ENCODE measurements at places on chromosomes 1 and 21. TPM values are rescaled to one million over a fixed set of nuclear protein-coding genes. Genes with fewer than 3 reads are reported as not detected.

The NECTIN4 gene
- total RNA-seq: 0.12 TPM

The DDAH1 gene
- total RNA-seq: 93.0 TPM

The CASQ1 gene
- 0.25 TPM for total RNA-seq

DNA sequence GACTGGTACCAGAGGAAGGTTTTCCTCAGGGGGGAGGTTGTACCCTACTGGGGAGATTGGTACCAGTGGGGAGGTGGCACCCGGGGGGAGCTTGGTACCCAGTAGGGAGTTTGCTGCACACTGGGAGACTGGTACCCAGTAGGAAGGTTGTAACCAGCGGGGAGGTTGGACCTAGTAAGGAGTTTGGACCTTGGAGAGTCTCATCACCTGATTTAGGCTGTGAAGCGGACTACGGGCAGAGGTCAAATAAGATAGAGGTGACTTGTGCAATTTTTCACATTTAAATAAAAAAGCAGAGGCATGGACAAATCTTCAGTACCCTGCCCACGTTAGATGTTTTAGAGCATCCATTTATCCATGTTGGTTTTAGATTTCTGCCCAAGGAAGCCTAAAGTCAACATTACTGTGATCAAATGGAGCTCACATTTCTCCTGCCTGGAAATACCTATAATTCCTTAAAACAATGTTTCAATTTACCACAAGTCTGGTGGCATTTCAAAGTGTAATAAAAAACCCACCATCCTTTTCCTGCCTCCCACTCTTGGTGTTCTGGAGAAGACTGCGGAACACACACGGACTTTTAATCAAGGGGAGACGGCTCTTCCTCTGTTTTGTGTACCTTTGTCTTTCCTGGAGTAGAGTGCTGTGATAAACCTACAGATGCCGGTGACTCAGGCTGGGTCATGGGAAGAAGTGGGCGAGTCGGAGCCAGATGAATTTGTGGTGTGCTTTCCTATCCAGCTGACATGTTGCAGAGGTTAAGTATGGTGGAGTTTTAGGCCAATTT, 36.2 kb upstream of the MRPS6 start:
- DNase-seq: no peak

DNA sequence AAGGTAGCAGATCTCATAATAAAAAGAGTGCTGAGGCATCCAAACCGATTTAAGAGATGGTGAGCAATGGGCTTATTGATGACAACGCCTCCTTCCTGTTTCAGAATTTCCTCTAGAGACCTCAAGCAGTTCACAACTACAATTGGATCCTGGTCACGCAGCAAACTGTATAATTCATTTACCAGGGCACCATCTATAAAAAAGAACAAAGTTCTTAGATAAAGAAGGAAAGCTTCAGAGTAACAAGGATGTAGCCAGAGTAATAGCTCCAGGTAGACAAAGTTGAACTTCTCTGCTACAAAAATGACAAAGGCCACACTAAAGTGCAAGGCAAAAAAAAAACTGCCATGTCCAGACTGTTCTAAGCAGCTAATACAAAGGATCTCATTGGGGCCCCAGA, 3.4 kb downstream of the AP4B1 start:
- no peak for DNase-seq

DNA sequence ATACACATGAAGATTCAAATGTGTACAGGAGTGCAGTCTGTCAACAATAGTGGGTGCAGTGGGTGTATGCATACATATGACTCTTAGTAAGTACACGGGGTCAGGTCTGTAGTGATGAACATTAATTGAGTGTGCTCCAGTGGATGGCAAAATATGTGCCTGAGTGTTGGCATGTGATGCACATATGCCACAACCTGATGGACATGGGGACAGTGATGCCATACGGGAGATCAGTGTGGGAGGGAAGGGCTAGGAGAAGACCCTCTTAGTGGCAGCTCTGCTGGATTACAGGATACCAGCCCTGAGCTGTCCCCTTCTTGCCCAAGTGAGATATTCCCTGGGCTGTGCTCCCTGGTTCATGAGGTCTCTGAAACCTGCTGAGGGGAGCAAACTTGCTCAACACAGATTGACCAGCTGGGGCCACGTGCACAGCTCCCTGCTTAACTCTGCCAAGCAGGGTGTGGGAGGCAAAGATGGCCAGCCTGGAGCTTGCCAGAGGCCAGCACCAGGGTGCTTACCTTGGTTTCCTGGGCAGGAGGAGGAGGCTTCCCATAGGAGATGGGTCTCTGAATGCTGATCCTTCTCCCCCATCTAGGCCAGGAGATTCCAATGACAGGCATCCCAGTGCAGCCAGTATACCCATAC, 2.2 kb downstream of the SHISA4 start:
- DNase-seq: no peak

DNA sequence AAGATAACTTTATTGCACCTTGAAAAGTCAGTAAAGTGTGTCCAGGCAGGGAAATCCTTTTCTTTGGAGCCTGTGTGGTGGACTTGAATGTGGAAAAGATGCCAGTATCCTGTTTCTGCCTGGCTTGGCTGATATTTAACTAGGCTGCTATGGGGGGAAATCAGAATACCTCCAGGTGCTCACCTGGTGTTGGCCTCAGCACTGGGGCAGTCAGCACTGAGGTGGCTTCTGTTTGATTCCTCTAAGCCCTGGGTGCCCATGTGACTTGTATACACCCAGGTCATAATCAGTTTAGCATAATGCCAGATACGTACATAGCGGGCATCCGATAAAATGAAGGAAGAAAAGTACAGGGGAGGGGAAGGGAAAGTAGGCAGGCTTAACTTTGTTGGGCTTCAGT, 7.2 kb downstream of the PHGDH start:
- no peak for DNase-seq

GRCh38 chr1:160578525-160579191, 638 bp downstream of the CD84 start:
- DNase-seq: no peak

- no peak for DNase-seq
Measured at GRCh38 chr1:89121641-89122040, 4.3 kb downstream of the GBP2 start.

DNA sequence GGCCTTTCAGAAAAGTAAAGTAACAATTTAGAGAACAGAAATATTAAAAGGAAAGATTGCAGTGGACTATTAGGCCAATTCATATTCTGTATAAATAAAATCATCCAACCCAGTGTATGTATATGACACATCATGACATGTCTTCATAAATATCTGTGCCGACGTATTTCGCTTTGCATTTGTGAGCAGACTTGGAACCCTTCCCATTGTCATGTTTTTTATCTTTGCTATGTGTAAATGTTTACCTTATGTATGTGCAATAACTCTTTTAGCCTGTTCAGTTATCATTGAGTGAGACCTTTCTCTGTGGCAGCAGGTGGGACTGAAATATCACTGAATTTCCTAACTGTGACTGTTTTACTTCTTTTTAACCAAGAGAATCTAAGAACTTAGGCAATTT, 58.0 kb upstream of the FAM3B start:
- no peak for DNase-seq

DNA sequence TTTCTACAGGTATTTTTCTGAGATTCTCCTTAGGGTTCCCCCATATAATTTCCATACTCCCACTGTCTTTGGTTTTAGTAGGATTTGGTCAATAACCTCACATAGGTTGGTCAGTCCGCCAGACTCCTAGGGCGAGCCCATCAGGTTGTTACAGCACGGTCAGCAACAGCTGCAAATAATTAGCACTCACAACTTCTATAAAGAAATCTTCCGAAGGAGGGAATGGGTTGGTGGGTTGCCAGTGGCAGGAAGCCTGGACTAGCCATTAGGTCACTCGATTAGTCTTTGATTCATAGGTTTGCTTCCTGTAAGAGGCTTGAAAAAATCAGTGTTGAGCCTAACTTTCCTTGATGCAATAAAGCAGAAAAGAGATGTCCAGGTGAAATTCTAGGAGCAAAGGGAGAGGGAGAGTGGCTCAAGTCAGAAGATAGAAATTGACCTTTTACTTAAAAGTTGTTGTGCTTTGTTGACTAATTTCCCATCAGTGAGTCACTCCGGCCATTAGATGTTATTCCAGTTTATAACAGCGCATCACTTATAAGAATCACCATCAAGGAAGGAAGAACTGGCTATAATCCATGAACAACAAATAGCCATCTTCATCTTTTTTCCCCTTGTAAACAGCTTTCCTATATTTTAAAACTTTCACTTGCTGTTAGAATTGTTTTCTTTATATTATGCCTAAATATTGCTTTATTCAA, 88.3 kb downstream of the TPR start:
- DNase-seq: no peak

DNA sequence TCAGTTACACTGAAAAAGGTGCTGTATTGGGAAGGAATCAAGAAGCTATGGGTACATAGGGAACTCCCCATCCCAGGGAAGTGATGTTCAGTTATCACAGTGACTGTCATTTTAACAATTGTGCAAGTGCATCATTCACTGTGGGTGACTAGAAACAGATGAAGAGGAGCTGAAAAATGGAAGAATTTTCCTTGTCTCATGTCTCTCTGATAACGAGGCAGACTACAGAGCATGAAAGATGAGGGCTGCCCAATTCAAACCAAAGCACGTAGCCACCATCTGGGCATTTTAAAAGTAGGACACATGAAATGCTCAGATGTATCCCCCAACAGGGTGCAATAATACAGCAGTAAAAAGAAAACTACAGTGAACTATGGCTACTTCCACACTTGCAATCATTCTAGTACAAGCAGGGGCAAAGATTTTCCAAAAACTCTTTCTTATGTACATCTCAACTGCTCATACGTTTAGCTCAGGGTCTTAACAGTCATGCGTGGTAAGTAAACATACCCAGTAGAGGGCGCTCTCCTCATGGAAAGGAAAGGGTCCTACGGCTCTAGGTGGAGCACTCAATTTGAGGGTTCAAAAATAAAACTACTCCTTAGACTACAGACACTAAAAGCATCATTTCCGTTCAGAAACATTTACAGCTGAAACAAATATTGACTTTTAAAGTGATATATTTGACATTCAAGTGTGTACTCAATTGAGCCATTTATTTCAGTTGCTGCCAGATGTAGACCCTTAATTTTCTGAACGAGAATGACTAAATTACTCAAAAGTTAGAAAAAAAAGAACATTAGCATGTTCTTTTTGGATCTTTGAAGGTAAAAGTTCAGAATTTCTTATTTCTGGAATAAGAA, 143.2 kb downstream of the KCTD3 start:
- DNase-seq: no peak

- peak; percentile 50 for DNase-seq
Measured at GRCh38 chr1:53616927-53617326, 122.0 kb downstream of the GLIS1 start.

- DNase-seq: no peak
Measured at GRCh38 chr1:158257888-158258287, 3.7 kb downstream of the CD1A start.

DNA sequence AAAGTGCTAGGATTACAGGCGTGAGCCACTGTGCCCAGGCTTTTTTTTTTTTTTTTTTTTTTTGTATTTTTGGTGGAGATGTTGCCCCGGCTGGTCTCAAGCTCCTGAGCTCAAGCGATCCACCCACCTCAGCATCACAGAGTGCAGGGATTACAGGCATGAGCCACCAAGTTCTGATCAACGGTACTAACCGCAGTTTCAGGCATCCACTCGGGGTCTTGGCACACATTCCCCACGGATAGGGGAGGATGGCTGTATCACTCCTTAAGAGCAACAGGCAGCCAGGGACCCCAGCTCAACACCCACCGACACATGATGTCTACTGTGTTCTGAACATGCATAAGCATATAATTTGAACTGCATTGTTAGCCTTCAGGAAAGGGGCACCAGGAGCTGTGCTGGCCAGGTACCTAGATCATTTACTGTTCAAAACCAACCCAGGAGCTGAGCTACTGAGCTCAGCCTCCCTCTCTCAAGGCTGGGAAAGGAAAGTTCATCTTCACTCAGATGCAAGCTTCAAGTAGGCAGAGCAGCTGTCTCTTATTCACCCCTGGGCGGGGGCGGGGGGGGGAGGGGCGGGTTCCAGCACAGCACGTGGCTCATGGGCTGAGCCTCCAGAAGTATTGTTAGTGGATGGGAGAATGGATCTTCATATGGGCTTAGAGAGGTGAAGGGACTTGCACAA, 24.7 kb downstream of the CAPZB start:
- DNase-seq: no peak

Data from chondrocyte (in vitro differentiated cells).